ENCODE measurements at places on chromosomes 1 and 21.
A peak's percentile ranks its signal among the peaks of the same experiment; 100 is the strongest.

GRCh38 chr1:244047621-244048255, 3.3 kb upstream of the ZBTB18 start:
- no peak for DNase-seq

GRCh38 chr1:7893529-7894180, 40.8 kb upstream of the UTS2 start:
- no peak for DNase-seq

DNA sequence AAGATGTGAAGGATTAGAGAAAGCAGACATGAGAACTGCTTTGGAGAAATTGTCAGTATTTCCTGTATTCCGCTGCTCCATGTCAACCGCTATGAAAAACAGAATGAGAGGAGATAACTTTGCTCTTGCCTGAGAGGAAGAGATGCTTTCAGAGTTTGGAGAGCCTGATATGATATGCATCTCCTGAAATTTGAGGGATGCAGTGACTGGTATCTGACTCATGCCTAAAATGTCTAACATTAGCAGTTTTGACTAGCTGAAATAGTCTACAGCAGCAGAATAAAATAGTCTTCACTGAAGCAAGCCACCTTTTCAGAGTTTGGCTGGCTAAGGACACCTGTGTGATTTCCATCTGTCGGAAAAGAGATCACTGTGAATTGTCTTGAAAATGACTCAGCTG, 165.8 kb upstream of the LRRC7 start:
- DNase-seq, result no peak

DNA sequence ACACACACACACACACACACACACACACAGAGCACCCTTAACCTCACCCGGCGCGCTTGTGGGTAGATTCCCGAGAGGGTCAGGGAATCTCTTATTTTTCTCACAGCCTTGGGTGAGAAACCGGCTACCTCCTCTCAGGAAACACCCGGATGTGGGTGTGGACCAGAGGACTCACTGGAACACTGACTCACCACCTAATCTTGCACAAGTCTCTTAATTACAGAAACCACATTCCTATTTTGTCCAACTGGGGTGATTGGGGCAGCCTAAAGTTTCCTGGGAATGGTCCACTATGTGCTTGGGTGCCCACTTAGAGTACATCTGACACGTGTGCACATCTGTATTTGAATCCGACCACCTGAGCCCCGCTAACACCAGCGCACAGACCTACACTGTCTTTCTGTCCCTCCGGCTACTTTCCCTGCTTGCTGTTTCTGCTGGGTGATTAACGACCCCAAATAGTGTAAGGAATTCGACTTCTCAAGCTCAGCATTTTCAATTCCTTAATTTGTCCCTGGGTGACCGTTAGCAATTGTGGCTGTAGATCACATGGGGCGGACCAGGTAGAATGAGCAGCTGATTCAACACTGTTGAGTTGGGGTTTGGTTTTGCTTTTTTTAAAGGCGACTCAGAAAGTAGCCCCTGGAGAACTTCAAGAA, 14.0 kb upstream of the TBX15 start:
- DNase-seq, result peak; percentile 46

DNA sequence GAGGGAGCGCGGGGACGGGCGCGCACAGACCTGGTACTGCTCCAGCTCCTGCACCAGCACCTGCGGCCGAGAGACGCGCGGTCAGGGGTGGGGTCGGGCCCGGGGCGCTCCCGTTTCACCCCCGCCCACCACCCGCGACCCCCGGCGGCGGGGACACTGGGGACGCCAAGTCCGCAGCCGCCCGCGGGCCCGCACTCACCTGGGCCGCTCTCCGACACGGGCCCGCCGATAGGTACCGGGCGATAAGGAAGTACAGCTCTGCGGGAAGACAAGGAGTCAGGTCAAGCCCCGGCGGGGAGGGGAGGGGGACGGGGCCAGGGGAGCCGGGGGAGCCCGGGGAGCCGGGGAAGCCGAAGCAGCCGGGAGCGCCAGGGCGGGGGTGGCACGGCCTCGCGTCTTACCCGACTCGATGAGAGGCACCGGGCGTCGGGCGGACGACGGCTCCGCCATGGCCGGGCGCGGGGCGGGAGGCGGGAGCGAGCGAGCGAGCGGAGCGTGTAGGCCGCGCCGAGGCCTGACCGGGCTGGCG, 326 bp downstream of the BRWD1 start:
- no peak for DNase-seq

GRCh38 chr1:158155673-158156072, 25.0 kb upstream of the CD1D start:
- DNase-seq, result no peak

GRCh38 chr1:201640624-201641023, 101.7 kb downstream of the NAV1 start:
- no peak for DNase-seq

DNA sequence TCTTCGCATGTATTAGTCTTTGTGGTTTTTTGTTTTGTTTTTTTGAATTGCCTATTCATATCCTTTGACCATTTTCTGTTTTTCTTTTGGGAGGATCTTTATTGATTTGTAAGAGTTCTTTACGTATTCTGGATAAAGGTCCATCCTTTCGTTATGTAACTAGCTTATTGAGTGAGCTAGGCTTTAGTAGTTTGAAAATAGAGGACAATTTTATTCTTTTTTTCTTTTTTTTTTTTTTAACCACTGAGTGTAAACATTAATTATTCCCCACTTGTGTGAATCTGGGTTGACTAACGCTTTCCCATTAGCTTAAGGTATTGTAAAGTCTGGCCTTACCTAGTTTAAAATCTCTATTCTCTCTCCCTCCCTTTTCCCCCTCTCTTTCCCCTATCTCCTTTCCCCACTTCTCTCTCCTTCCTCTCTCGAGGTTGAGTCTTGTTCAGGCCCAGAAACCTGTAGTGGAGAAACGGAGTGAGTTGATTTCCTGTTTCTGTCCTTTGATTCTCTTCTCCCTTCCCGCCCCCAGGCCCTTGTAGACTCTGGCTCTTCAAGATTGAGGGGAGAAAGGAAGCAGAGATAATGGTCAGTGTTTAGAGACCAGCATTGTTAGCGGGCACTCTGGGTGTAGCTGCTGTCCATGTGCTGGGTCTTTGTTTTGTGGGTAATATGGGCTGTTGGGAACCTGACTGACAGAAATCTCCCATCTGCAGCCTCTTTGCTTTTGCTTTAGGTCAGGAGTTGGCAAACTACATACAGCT, 1.5 kb downstream of the MORC3 start:
- peak; percentile 47 for DNase-seq

GRCh38 chr1:172902861-172903381, 147.8 kb downstream of the TNFSF18 start:
- DNase-seq, result no peak

DNA sequence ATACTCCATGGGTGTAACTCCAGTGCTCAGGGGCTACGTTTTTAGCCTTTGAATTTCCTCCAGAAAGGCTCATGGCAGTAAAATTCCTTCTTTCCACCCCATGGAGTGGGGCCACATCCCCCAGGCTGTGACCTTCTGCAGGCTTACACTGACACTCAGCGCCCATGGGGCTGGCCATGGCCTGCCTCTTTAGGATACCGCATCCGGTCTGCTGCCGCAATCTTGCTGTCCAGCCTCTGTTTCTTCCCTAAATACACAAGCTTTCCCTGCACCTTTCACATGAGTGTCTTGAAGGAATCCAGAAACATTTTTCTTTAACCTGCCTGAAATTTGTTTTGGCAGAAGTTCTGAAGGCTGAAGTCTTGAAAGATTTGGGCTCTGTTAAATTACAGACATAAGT, 170.5 kb downstream of the NTMT2 start:
- no peak for DNase-seq

DNA sequence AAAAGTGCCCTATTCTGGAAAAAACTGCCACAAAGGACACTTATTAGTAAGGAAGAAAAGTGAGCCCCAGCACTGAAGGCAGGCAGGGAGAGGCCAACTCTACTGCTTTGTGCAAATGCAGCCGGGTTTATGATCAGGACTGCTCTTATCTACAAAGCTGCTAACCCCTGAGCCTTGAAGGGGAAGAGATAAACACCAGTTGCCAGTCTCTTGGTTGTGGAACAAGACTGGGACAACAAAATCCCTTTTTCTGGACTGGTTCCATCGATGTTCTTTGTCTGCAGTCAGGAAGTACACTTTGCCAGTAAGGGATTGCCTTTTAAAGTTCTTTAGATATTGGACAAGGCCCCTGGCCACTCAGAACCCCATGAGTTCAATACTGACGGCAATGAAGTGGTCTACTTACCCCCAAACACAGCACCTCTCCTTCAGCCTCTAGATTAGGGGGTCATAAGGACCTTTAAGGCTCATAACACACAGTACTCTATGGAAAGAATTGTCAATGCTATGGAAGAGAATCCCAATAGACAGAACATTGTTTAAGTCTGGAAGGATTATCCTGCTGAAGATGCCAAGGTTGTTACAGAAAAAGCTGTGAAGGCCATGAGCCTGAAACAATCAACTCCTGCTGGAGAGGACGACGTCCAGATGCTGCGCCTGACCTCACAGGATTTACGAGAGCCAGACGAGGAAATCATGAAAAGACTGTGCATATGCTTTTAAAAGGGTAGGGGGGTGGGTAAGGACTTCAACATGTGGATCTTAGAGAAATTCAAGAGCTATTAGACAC, 43.6 kb downstream of the GNB1 start:
- peak; percentile 87 for DNase-seq

DNA sequence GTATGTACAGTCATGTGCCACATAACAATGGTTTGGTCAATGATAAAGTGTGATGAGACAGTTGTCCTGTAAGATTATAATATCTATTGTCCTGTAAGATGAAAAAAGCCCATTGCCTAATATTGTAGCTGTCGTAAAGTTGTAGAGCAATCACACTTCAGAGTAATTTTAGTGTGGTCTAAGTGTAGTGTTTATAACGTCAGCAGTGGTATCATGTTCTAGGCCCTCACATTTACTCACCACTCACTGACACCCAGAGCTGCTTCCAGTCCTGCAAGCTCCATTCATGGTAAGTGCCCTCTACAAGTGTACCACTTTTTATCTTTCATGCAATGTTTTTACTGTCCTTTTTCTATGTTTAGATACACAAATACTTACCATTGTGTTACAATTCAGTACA, 259.9 kb upstream of the RAB4A start:
- no peak for DNase-seq

- DNase-seq, result peak; percentile 36
Measured at GRCh38 chr1:216902669-216903381, 179.6 kb upstream of the ESRRG start.

GRCh38 chr1:76857138-76857537, 10.1 kb upstream of the ST6GALNAC5 start:
- DNase-seq, result no peak

All from small intestine (tissue), 16 donors.